NCI-H446 treated with DMSO at 0.1 percent for 48 hours (cell line): ENCODE measurements at places on chromosomes 13 and 19.

DNA sequence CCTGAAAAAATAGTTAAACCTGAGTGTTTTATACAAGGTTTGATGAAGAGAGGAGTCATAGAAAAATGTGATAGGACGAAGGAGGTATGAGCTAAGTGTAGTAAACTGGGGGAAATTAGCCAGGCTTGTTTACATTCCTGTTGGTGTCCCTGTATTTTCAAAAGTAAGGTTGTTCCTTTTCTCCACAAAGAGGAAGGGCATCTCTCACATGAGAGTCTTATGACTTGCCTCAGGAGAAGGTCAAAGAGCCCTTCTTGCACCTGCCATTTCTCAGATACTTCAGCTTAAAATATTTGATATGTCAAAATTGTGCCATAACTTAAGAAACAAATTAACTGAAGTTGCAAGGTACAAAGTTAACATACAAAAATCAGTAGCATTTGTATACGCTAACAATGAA lies 3.6 kb upstream of the N4BP2L2 start:
- no peak for DNase-seq

- no peak for DNase-seq
These were observed 22.3 kb downstream of the SACS start for GRCh38 chr13:23411220-23411619.

- DNase-seq: no peak
These were observed 1.4 kb downstream of the PLPP2 start for GRCh38 chr19:289651-290371.

DNA sequence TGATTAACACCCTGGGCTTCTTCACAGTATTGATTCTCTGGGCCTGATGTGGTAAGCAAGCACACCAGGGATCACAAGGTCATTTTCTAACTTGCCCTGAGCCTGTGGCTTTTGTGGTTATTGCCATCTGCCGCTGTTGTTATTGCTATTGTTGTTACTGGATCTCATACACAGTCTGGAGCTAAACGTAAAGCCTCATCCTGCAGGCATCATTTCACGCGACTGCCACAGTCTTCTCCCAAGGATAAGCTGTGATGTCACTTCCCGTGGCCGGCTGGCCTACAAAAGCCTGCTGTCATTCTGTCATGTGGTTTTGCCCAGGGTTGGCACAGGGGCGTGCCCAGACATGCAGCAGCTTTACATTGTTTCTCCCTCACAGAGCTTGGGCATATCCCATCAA lies 154.0 kb upstream of the GPR12 start:
- DNase-seq: no peak

GRCh38 chr19:51507640-51508058 lies 6.0 kb upstream of the SIGLEC12 start:
- no peak for DNase-seq

DNA sequence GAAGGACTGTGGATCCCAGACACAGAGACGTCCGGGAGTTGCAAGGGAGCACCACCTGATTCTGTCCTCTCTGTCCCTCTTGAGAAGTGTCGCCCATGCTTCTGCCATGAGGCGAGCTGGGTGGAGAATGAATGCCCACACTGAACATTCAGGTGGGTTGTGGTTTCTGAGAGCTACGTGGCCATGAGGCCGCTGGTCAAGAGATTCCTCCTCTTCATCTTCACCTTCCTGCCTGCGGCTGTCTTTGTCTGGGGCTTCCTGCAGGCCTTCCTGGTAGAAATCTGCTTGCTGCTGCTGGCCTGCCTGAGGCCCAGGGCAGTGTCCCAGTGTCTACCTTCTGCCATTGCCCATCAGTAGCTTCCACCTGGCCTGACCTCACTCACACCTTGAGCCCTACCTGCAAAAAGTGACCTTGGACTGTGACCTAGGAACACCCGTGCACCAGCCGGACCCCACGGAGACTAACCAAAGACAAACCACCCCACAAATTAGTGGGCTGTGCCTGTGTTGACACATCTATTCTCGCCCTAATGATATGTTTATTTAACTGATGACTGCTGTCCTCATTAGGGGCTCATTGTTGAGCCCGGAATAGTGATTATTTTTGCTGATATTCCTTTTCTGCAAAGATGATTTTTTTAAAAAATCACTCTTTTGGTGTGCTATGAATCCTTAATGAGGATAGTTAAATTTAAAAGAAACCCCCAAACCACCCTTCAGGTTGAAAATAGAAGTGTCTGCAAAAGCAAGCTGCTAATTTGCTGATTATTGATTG lies 38.7 kb upstream of the ZNF536 start:
- no peak for DNase-seq

- no peak for DNase-seq
These were observed 235.8 kb downstream of the EFNB2 start for GRCh38 chr13:106299621-106300020.

GRCh38 chr19:13164343-13165161 lies 14.3 kb downstream of the IER2 start:
- DNase-seq: no peak

GRCh38 chr13:68386808-68387207 lies 1156.7 kb upstream of the PCDH9 start:
- DNase-seq: no peak

GRCh38 chr19:42422092-42422900 lies 4.9 kb downstream of the LIPE start:
- no peak for DNase-seq

- no peak for DNase-seq
These were observed 4.5 kb downstream of the LRRC25 start for GRCh38 chr19:18392926-18393325.

- DNase-seq: no peak
These were observed 22.8 kb downstream of the SUGP2 start for GRCh38 chr19:19010551-19010950.

DNA sequence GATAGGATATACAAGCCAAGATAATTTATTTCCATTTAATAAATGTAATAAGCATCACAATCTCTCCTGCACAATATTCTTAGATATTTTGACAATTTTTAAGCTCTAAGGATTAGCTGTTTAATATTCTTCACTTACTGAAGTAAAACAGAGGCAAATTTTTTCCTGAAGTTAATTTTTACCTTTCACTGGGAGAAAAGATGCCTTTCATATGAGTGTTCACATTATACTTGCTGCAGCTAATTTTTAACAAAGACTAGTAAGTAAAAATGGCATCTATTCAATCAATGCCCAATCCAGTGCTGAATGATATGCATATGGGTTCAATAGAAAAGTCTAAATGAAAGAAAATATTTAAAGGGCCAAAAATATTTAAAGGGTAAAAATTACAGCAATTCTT lies 377.2 kb upstream of the GPC6 start:
- DNase-seq: no peak

- DNase-seq: no peak
These were observed 32.4 kb downstream of the RASA3 start for GRCh38 chr13:114099918-114100445.

GRCh38 chr13:88288326-88288725 lies 617.2 kb downstream of the SLITRK5 start:
- DNase-seq: peak; percentile 77

GRCh38 chr19:58400316-58400915 lies 5.0 kb downstream of the RNF225 start:
- peak; percentile 84 for DNase-seq
